Spleen (tissue), 13 donors: ENCODE measurements at places on chromosomes 7 and 10. TPM values are rescaled to one million over a fixed set of nuclear protein-coding genes. Genes with fewer than 3 reads are reported as not detected.

The ODAD2 gene
- polyA plus RNA-seq: 0.26 TPM

The FAM237B gene
- polyA plus RNA-seq: not detected

The NOC3L gene
- 9.8 TPM for polyA plus RNA-seq

The EGR2 gene
- 1.5 TPM for polyA plus RNA-seq

The RAMP3 gene
- 14.2 TPM for polyA plus RNA-seq

The ZP3 gene
- polyA plus RNA-seq: 4.3 TPM

The PKD2L1 gene
- 4.8 TPM for polyA plus RNA-seq

DNA sequence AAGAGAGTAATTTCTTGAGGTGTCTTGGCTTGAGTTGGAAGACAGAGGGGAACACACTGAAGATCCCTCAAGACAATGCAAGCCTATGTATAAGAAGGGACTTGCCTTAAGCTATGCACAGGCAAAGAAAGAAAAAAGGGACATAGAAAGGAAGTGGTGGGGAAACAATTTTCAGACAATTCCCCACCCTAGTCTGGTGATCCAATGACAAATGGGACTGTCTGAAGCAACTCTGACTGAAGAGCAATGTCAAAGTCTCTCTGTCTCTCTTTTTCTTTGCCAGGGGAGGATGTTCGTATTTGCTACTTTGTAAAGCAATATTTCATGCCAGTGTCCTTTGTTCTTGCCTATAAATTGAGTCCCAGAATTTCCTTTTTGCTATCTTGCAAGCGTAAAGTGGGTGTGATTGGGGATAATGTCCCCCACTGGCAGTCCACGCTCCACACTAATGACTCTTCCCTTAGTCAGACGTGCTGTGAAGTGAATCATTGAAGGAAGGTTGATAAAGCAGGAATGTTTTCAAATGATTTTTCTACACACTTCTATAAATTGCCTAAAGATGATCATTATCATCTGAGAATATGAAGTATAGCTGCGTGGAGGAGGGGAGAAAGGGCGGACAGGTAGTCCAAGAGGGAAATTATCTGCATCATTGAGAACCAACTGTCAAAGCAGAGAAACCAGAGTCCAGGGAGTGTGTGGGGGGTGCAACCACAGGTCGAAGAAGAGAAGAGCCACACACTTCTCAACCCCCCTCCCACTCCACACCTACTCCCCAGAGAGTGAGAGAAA lies 243.8 kb upstream of the ETV1 start:
- DNase-seq: no peak

- DNase-seq: no peak
These were observed 5.2 kb downstream of the NEUROD6 start for GRCh38 chr7:31335161-31335856.

DNA sequence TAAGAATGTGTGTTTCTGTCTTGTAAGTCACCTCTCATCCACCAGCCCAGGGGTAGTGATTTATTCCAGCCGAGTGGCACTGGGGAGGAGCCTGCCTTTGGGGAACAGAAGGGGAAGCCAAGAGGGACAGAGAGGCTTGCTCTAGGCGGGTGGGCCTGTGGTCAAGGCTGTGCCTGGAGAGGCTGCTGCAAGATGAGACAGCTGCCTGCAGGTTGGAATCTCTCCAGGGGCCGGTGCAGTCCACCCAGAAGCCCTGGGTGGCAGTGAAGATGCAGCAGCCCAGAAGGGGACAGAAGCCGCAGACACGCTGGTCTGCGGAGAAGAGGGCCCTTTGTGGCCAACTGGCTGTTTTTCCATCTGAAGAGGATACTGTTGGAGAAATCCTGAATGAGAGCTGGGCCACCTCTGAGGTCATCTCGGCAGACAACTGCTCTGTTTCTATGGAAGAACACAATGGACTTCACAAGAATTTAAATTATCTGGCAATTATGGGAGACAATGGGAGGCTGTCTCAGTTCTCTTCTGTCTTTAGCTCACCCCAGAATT lies 175.7 kb downstream of the GFRA1 start:
- no peak for DNase-seq

DNA sequence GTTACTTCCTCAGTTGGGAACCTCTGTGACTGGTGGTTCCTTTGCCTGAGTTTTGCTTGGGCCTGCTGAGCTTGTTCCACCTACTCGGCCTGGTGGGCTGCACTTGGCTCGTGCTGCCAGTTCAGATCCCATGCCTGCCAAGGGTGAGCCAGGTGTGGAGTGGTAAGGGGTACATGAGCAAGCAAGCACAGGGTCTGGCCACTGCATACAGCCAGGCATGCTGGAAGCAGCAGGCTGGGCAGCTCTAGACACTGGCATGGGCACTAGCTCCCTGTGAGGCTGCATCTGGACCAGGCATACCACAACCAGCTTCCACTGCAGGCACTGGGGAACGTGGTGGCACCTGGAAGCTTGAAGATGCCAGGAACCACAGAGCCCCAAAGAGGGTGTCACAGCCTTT lies 624.0 kb downstream of the LRMDA start:
- no peak for DNase-seq

GRCh38 chr10:34758447-34758996 lies 56.6 kb downstream of the PARD3 start:
- no peak for DNase-seq

GRCh38 chr7:8435590-8436545 lies 2.5 kb downstream of the NXPH1 start:
- DNase-seq: no peak

GRCh38 chr7:47283497-47284131 lies 298.3 kb downstream of the TNS3 start:
- no peak for DNase-seq

GRCh38 chr7:101588131-101588935 lies 40.8 kb downstream of the MYL10 start:
- no peak for DNase-seq

- no peak for DNase-seq
These were observed 232.1 kb upstream of the PCLO start for GRCh38 chr7:83394776-83395175.

DNA sequence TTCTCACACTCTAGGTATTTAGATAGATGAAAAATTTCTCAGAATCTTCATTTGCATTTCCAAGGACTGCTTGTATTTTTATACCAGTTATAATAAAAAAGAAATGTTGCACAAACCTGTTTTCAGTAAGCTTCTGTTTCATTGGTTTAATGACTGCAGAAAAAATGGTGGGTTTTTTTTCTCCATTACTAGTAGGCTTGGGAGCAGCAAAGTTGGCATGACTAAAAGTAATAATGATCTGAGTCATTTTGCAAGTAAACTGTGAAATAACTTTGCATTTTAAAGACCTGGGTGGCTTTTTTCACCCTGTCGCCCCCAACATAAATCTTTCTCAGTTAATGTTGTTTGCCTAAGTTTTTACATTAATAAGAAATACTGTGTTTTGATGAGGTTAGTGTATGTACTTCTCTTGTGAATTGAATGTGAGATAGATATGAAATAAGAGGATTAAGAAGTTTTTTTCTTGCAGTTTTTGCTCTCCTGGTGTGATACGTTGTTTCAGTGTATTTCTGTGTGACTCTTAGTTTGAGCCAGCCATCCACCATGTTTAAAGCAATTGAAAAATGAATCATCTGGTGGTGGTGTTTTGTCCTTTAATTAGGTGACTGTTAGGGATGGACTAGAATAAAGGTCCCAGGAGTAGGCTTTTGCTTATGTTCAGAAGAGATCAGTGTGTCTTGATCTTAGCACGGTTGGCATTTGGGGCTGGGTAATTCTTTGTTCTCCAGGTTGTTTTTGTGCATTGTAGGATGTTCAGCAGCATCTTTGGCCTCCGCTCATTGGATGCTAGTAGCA lies 1.8 kb downstream of the GNAI1 start:
- no peak for DNase-seq

GRCh38 chr7:10644849-10645248 lies 328.8 kb upstream of the PHF14 start:
- DNase-seq: no peak

DNA sequence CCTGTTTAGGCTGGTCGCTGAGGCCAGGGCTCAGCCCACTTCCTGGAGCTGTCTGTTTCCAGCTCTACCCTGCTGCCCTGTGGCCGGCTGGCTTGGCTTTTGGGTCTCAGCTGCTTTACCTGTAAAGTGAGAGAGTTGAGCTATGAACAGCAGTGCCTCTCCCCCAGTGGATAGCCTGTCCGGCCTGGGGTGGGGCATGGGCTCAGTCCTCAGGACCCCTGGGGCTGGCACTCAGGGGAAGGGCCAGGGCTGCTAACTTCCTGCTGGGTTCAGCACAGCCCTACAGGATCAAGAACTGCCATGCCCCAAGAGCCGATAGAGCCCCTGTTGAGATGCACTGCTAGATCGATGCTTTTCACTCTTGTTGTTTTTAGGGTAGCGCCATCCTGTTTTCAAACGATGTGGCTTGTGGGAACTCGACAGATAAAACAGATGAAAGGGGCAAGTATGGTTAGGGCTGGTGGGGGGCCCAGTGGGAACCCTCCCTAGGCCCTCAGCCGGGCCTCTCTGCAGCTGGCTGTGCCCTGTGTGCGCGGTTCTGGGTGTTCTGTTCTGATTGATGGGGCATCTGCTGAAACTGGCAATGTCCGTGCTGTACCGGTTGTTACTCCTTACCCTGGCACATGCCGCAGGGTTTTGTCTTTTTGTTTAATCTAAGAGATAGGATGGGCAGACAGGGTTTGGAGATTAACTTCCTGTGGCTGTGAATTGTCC lies 10.0 kb upstream of the SFRP5 start:
- DNase-seq: no peak

- no peak for DNase-seq
These were observed 3.8 kb upstream of the CH25H start for GRCh38 chr10:89210794-89211425.
